LHCN-M2 (cell line): ENCODE measurements at places on chromosomes 7 and 10. TPM values are rescaled to one million over a fixed set of nuclear protein-coding genes. Genes with fewer than 3 reads are reported as not detected.

DNA sequence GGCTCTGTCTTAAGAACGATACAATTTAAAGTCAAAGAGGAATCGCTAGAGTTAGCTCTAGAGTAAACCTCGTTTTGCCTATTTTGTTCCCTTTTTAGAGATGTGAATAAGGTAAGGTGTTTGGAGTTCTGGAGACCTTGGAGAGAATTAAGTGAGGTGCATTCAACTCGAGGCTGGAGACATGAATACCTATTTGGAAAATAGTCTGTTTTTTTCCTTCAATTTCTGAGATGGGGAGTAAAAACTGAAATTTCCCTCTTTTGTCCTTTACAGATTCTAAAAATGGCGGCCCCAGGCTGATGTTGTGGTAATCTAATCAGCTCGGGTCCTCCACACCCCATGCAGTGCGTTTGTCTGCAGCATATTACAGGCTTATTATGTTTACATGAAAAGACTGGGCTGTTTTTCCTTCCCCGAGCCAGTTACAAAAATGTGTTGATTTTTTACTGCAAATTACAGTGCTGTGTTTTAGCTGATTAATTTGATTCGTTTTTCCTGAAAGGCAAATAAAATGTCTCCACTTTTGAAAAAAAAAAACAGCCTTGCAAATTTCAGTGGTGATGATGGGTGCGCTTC is 1.5 kb downstream of the KMT2E start:
- DNase-seq: peak; percentile 56

The OPALIN gene
- total RNA-seq: not detected in 2 replicates

GRCh38 chr7:21966271-21966670 is 20.6 kb upstream of the CDCA7L start:
- no peak for DNase-seq

DNA sequence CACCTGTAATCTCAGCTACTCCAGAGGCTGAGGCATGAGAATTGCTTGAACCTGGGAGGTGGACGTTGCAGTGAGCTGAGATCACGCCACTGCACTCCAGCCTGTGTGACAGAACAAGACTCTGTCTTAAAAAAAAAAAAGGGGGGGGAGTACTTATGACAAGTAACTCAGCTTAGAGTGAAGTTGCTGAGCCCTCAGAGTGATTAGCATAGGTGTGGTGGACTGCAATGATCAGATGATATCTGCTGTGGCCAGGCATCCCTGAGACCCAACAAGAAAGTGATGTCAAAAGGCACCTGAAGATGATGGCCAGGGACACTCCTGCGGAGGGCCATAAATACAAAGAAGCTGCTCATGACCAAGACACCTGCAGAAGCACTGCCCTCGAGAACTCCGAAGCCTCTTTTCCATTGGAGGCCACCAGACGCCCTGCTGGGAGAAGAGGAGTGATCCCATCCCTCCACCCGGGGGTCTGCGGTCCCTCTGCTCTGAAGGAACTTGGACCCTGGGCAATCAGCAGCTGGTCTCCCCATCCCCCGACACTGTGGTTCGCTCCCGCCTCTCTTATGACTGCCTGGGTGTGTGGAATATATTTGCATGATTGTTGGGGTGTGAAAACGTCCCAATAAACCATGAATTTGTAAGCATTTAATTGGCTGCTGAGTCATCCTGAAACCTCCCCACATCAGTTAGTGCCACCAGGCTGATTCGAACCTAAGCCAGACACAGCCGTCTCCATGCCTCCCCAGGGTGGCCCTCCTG is 46.0 kb downstream of the RASGEF1A start:
- DNase-seq: no peak

The PTER gene
- total RNA-seq: 5.8 and 8.7 TPM in 2 replicates

GRCh38 chr10:50393784-50394467 is 142.6 kb upstream of the ASAH2 start:
- DNase-seq: peak; percentile 48

- peak; percentile 26 for DNase-seq
These were observed 18.6 kb upstream of the SDK1 start for GRCh38 chr7:3282457-3282856.

DNA sequence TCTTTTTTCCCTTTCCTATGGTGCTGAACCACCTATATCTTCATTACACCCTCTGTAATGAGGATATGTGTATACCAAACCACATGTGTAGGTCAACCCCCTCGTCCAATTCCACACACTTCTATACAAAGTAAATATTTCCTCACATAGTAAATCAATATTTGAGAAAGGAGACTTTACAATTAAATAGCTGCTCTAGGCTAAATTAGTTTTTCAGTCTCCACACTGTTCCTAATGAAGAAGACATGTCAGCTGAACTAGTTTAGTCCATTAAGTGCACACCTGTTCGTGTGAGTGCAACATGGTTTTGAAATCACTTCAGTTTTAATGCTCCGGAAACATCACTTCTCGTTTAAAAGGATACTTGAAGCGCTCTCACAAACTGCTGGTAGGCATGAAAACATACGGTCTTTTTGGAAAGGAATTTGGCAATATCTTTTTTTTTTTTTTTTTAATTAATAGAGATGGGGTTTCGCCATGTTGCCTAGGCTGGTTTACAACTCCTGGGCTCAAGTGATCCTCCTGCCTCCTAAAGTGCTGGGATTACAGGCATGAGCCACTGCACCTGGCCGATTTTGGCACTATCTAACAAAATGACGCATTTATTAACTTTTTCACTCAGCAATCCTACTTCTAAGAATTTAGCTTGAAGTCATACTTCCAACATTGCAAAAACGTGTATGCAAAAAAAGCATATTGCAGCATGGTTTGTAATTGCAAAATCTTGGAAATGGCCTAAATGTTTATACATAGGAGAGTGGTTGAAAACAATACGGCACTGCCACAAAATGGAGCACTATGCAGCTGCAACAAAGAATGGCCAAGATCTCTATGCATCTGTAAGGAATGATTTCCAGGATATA is 2.1 kb upstream of the XRCC2 start:
- no peak for DNase-seq

The CTTNBP2 gene
- total RNA-seq: 7.5 and 7.6 TPM in 2 replicates

DNA sequence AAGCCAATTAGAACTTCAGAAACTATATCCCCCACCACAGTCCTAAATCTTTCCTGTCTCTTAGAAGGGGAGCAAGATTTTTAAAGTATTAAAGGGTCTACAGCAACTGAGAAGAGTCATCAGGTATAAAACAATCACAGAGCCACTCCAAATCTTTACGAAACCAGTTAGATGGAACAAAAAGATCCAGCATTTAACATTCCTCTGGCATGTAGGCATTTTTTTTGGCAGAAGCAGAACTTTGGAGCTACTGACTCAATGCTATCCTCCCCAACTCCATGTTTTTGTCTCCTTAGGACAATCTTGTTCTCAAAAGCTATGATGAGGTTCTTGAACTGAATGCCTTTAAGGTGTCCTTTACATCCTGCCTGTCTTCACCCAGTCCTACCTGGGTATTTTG is 333.3 kb downstream of the PRPF18 start:
- no peak for DNase-seq

DNA sequence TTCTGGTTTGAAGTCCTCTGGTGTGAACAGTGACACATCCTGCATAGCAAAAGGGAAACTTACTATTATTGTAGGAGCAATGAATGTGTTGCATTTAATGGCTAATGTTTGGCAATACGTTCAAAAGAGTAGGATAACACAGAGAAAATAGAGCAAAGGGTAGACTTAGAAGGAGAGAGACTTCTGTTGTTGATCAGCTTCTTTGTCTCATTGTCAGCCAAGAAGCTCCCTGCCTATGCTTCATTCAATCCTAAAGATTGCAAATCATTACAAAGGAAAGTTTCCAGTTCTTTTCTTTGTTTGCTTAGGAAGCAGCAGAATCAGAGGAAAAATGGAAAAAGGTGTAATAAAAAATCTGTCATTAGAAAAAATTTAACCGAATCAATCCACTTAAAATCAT is 7.9 kb upstream of the TSPAN13 start:
- no peak for DNase-seq

The ZC3HAV1 gene
- total RNA-seq: 32.1 and 40.0 TPM in 2 replicates

DNA sequence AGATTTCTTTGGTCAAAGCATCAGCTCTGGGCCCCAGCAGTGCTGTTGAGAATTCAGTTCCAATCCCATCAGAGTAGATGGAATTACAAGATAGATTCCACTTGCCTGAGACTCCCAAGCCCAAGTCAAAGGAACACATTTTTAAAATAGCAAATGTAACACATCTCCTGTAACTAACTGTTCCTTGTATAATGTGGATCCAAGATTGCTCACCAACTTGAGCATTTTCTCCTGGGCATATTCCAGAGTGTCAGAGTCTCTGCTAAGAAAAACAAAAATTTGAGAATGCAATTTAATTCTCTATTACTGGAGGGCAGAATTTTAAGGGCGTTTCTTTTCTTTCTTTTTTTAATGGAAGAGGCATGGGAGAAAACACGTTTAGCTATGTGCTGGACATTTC is 136.7 kb downstream of the NEBL start:
- no peak for DNase-seq

- DNase-seq: no peak
These were observed 19.4 kb upstream of the BPGM start for GRCh38 chr7:134627109-134627774.

DNA sequence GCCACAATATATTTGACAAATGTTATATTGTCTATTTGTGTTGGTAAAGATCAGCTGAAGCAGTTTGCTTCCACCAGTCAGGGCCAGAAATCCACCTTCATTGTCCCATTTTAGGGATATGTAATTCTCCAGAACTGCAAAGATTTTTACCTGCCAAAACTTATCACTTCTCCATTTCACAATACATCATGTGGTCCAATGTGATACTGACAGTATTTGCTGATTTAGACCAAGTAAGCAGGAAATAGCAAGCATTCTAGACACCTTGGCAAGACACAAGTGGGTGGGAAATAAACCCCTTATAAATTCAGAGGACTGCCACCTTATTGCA is 18.5 kb upstream of the LIPA start:
- DNase-seq: no peak

DNA sequence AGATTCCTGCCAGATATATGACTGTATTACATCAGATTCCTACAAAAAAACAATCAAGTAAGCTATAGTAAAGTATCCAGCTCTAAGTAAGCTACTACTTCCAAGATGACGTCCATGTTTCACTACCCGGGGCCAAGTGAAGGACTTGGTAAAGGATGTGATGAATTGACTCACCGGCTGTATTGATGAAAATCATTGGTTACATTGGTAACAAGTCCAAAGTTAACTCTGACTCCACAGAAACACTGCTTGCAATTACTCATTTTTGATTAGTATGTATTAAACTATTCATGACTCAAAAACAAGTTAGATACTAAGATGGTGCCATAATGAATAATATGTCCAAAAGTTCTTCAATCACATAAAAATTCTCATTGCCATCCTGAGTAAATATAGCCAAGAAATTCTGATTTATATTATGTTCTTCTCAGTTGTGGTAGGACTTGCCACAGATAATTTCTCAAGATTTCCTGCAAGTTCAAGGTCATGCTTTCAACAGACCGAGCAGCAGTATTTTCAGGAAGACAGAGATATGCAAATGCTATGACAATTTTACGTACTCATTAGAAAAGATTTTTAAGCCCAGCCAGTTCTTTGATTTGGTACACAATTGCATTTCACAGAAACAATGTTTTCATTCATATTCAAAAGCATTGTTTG is 12.6 kb upstream of the DNAJC1 start:
- DNase-seq: no peak

DNA sequence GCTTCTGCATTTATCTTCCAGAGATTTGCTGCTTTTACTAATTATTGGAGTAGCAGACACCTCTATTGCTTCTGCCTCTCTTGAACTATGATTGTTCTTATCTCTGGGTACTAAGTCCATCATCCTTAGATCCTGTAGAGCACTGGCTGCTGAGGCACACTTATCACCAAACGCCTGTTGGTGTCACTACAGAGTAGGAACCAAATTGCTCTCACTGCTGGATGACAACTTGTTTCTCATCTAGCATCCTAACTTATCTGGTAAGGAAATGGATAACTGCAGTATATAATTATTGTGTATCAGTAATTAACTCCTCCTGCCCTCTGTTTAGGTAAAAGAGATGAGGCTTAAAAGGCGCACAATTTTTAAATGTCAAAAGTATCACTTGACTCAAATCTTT is 1059.4 kb downstream of the NRG3 start:
- no peak for DNase-seq

DNA sequence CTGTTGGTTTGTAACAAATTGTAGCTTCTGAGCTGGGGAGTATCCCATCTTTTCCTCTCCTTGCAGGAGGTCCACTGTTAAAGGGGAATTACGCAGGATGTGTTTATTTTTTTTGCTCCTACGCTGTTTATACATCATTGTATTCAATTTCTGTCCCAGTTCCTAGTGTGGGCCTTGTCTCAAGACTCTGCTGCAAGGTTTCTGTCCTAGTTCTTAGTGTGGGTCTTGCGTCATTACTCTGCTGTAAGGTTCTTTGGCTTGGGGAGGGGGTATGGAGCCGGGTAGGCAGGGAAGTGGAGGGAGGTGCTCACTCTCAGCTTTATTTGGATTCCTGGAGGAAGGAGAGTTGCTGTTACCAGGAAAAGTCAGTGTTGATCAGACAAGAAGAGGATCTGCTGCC is 64.0 kb upstream of the TRIM8 start:
- no peak for DNase-seq

The SPAM1 gene
- not detected in 2 replicates for total RNA-seq

GRCh38 chr7:80940539-80941207 is 21.8 kb upstream of the SEMA3C start:
- DNase-seq: peak; percentile 51

The HOXA1 gene
- total RNA-seq: 3.7 and 5.9 TPM in 2 replicates

- no peak for DNase-seq
These were observed 99.6 kb upstream of the PAX2 start for GRCh38 chr10:100645613-100646392.

DNA sequence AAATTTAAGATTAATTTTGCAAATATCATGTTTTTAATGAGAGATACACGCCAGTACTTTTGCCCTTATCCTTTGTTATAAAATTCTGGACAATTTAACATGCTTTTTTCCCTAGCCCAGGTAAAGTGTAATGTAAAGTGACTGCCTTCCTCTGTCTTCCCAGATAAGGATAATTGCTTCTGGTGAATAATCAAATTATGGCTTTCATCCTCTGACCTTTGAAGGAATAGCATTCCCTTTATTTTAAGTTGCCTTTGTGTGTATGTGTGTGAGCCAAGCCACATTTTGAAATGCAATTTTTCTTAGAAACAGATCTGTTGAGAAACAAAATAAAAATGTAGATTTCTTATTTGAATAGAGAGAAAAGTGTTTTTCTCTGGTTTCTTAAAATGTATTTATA is 107.5 kb downstream of the ADAM22 start:
- no peak for DNase-seq

- DNase-seq: no peak
These were observed 10.6 kb downstream of the AP3M1 start for GRCh38 chr10:74139981-74140380.

The ELMO1 gene
- total RNA-seq: not detected in 2 replicates

DNA sequence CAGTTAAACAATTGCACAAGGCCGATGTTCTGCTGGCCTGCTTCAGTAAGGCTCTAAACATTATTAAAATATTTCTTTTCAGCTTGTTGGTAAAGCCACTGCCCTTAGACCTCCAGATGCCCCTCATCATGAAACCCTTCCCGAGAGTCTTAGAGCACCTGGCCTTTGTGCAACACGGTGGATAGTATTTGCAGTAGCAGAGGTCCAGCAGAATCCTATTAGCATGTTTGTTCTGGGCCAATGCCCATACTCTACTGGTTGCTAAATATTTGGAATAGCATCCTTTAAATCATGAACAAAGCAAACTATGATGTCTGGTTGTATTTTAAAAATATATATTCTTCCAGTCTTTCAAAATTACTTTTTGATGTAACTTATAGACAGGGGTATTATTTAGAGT is 584.6 kb downstream of the CNTNAP2 start:
- no peak for DNase-seq

The VSTM2A gene
- not detected in 2 replicates for total RNA-seq

- peak; percentile 5 for DNase-seq
These were observed 531.1 kb upstream of the STEAP1 start for GRCh38 chr7:89623018-89623672.

The MET gene
- 133 and 149 TPM in 2 replicates for total RNA-seq
